ENCODE measurements at places on chromosomes 6 and 20.
A peak's percentile ranks its signal among the peaks of the same experiment; 100 is the strongest.

- no peak for DNase-seq
These were observed 8.1 kb downstream of the GFRA4 start for GRCh38 chr20:3655131-3655405.

GRCh38 chr6:109925075-109925474, 53.0 kb upstream of the GPR6 start:
- no peak for DNase-seq

DNA sequence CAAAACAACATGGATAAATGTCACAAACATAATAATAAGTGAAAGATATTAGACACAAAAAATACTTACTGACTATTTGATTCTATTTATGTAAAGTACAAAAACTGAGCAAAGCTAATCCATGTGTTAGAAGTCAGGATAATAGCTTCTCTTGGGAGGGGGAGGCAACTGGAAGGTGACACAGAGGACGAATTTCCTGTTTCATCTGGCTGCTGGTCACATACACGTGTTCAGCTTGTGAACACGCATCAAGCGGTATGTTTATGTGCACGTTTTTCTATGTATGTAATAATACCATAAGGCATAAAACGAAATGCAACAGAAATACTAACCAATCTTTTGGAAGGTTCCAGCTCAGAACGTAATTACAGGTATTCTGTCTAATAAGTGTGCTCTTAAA, 54.3 kb downstream of the MKKS start:
- no peak for DNase-seq

DNA sequence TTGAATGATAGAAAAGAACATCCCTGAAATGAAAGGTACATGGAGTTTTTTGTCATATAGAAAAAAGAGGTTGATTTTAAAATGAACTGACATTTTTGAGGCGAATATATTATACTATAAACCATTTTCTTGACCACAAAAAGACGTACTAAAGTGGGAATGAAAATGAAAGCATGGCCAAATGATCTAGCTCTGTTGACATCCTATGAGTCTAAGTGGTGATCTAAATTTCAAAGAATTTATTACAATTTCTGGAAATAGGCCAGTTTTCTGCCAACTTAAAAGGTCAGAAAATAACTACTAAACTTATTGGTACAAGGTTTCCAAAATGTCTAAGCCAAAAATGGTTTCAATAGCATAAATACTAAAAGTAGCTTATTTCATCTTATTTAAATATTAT, 536.8 kb downstream of the EYS start:
- DNase-seq: no peak

GRCh38 chr6:169520104-169520503, 181.7 kb downstream of the WDR27 start:
- no peak for DNase-seq

GRCh38 chr6:105850261-105851112, 235.6 kb upstream of the PRDM1 start:
- no peak for DNase-seq

DNA sequence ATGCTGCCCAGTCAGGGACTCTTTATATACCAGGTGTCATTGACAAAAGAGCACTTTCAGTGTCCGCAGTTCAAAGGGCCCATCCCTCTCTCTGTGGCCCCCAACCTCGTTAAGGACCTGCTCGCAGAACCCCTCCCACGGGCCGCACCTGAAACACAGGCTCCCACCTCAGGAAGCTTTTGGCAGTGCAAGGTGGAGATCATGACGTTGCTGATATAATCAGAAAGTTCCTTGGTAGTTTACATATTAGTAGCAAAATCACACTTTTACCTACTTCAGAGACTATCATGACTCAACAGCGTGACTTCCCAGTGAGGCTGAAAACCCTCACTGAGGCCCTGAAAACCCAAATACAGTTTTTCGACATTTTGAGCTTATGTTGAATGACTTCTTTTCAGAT, 4.1 kb downstream of the TTLL2 start:
- no peak for DNase-seq

DNA sequence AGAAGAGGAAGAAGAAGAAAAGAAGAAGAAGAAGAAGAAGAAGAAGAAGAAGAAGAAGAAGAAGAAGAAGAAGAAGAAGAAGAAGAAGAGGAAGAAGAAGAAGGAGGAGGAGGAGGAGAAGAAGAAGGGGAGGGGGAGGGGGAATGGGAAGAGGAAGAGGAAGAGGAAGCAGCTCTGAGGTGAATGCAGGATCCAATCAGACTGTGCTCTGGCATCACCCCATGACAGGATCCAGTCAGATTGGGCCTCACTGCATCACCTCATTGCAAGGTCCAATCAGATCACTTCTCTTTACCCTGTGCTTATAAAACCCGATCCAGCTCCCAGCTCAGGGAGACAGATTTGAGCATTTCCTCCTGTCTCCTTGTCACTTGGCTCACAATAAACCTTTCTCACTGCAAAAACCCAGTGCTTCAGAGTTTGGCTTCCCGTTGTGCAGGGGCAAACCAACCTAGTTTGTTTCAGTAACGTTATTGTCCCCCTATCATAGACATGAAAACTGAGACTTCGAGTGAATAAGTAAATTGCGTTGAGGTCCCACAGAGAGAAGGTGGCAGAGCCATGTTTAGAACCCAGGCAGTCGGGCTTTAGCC, 28.6 kb upstream of the YWHAB start:
- DNase-seq: no peak

GRCh38 chr20:34165018-34165619, 53.1 kb upstream of the EIF2S2 start:
- DNase-seq: no peak

DNA sequence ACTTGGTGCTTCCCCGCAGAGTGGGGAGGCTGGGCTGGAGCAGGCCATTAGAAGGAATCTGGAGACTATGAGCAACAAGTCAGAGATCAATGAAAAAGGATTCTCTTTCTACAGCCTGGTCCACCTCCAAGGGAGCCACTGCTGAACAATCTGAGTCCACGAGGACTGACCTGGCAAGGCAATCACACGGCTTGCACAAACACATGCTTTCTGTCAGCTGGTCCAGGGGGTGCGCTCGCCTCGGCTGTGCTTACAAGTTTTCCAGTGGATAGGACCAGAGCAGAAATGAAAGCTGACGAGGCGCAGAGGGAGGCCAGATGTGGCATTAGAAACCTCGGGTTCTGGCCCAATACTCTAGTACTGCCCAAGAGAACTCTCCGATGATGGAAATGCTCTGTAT, 18.1 kb downstream of the KCNK5 start:
- DNase-seq: no peak

DNA sequence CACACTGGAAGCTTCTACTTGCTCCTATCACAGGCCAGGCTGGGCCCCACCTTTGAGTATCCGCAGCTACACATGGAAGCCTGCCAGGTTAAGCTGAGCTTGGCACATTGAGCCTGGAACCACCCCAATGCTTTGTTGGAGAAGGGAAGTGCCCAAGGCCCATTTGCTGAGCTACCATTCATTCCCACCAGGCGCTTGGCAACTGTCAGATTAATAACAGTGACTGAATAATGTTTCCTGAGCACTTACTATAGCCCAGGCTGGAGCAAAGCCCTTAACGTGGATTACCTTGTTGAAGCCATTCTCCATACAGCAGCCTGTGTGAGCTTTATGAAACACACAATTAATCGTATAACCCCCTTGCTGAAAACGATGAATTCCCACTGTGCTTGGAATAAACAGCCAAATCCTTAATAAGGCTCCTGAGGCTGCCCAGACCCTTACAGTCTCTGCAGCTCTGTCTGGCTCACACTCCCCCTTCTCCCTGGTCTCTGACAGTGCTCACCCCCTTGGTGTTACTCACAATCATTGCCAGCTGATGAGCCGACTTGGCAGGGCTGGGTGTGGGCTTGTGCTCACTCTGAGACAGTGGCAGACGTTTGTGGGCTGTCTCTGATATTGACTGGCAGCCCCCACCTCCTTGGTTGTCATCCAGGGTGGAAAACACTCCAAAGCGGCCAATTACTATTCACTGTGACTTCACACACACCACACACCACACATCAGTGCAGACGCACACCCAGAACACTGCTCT, 357.1 kb downstream of the MAFB start:
- no peak for DNase-seq

GRCh38 chr6:45724511-45724910, 291.1 kb downstream of the CLIC5 start:
- no peak for DNase-seq

DNA sequence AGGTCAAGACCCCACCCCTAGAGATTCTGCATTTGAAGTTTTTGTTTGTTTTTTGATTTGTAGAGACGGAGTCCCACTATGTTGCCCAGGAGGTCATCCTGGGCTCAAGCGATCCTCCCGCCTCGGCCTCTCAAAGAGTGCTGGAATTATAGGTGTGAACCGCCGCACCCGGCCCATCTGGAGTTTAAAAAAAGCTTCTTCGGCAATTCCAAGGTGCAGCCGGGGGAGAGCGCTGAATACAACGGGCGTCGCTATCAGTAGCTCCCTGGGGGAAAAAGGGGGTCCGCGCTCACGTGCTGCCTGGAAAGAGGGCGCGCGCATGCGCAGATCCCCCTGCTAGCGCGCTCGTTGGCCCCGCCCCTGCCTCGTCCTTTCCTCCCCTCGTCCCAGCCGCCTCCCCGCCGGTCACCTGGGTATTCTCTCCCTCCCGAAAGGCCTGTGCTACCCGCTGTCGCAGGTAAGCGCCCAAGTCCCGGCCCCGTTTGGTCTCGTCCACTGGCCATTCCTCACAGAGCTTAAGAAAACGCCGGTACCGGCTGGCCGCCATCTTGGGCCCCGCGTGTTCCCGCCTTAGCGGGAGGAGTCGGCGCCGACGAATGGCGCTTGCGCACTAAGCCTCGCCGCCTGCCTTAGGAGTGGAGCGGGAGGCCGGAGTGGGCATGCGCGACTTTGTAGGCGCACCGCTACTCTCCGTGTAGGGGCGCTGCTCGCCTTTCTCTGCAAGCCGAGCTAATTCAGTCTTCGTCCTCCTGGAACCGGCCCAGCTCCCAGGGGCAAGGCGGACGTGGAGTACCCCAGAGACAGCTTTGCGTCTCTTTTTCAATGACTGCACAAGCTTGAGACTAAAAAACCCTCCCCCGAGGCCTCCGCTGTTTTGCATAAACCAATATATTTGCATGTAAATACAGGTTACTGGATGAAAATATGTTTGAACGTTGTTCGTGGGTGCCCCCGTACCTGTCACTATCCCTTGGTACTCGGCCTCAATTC, at the start of gene UQCC2:
Gene UQCC2, minus strand, starts transcription at position 561 of the 990 bp plus-strand sequence. Its CDS starts 14 bp downstream, at position 547.
- DNase-seq: peak; percentile 96

DNA sequence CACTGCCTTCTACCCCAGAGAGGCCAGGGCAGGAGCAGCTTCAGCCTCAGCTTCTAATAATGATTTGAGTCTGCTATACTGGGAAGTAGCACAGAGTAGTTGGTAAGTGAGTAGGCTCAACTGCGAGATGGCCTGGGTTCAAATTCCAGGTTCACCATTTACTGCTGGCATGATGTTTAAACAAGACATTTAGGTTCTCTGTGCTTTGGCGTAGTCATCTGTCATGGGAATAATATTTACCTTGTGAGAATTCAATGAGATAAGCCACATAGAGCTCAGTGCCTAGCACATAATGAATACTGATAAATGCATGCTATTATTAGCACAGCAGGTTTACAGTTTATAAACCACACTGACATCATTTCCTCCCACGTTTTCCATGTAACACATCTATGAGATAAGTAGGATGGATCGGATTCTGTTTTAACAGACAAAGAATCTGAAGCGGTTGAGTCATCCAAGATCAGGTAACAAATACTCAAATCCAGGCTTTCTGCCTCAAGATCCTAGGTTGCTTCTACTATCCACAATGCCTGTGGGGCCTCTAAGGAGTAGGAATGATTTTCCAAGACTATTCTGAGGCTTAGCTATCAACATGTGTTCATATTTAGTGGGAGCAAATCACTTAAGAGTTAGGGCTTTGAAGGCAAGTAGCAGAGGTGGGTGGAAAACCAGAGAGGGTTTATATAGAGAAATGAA, 72.9 kb upstream of the DTNBP1 start:
- DNase-seq: peak; percentile 61

DNA sequence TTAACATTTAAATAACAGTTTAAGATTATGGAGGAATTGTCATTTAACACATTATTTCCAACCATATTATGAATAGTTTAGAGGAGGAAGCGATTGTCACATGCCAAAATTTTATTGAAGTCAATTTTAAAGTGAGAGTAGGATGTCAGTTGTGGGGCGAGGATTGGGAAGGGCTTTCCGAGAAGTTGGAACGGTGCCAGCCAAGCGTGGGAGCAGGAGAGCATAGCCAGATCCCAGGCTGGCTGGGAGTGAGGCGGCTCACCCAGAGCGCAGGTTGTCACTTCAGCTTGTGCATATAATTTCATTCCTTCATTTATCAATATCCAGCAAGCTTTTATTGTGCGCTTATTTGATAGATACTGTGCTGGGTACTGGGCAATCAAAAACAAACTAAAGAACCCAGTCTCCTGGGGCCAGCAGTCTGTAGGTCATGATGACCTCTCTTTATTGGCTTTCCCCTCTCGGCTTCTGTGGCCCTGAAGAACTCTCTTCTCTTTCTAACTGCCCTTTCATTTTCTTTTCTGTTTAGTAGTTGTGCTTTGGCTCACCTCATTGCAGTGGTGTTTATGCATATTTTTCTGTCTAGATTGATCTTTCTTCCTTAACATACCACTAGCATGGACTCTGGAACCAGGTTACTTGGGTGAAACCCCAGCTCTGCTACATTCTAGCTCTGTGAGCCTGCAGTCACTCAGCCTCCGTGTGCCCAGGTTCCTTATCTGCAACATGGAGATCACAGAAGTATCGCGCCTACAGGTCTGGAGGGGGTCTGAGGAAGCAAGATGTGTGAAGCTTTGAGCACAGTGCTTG, 6.4 kb downstream of the CEP43 start:
- DNase-seq: no peak

GRCh38 chr6:44064089-44064947, 62.9 kb downstream of the MRPL14 start:
- DNase-seq: no peak

- no peak for DNase-seq
These were observed 55.7 kb downstream of the HNF4A start for GRCh38 chr20:44411020-44411756.

GRCh38 chr6:157911278-157911677, 70.4 kb upstream of the SYNJ2 start:
- no peak for DNase-seq

- no peak for DNase-seq
These were observed 43.3 kb downstream of the SULF2 start for GRCh38 chr20:47741669-47742608.

GRCh38 chr6:110415086-110415916, at the start of gene DDO:
Gene DDO, minus strand, starts transcription at chr6:110415575. Its CDS starts 2,113 bp downstream, at chr6:110413462.
- no peak for DNase-seq
